Activated CD4-positive, alpha-beta T cell treated with anti-CD3 and anti-CD28 coated beads, Interleukin-2, amount 10 ng/mL, durations not matched to agents 7 days and 5 days (primary cell): ENCODE measurements at places on chromosomes 13 and 19.

- no peaks in the 10 kb centered on the region for H3K27me3 ChIP-seq
- no peak overlapping the region for H3K4me3 ChIP-seq
Measured at GRCh38 chr19:5125797-5126497, 157.0 kb downstream of the KDM4B start.

DNA sequence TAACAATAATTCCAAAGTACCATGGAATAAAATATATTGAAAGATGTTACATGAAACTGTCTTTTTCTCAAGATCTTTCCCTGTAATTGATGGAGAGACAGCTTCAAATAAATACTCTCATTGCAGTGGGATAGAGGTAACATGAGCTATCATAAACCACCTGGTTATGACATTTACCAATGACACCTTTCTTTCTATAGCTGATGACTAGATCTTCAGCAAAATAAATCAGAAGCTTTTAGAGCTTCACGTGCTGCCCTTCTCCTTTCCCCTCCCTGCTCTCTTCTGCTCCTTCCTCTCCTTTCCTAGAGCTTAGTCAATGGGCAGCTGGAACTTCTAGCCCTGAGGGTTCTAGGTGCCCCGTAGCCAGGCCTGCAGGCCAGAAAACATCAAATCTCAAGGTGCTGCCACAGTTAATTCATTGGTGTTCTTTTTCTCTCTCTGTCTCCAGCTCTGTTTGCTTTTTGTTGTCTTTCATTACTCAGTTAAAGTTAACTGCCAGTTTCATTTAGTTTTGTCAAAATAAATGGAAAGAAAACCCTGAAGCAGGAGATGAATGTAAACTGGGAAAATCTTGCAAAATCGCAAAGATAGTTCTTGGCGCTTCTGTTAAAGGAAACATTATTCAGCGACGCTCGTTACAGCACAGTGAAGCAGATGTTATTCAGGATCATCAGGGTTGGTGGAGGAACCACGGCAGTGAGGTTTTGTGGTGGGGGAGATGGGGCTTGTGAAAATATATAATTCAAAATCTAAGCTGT, 8.3 kb upstream of the METTL21C start:
- DNase-seq, result no peak
- no peak overlapping the region for H3K4me3 ChIP-seq
- peaks cover 22% of the 10 kb centered on the region for H3K27me3 ChIP-seq

DNA sequence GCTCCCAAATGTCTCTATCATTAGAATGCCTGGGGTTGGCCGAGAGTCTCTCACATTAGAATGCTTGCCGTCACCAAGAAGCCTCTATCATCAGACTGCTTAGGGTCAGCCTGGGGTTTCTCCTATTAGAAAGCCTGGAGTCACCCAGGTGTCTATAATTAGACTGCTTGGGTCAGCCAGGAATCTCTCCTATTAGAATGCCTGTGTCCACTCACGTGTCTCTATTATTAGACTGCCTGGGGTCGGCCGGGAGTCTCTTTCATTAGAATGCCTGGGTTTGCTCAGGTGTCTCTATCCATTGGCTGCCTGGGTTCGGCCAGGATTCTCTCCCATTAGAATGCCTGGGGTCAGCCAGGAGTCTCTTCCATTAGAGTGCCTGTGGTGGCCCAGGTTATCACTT, 1453.1 kb downstream of the UQCRFS1 start:
- no peaks in the 10 kb centered on the region for H3K36me3 ChIP-seq
- DNase-seq, result no peak
- no peaks in the 10 kb centered on the region for H3K27me3 ChIP-seq
- no peak overlapping the region for H3K27ac ChIP-seq
- H3K4me3 ChIP-seq, result no peak overlapping the region

- peaks cover 3% of the 10 kb centered on the region for H3K4me1 ChIP-seq
- no peak overlapping the region for H3K4me3 ChIP-seq
- no peaks in the 10 kb centered on the region for H3K27me3 ChIP-seq
- H3K27ac ChIP-seq, result no peak overlapping the region
Measured at GRCh38 chr13:25988661-25989060, 63.2 kb downstream of the SHISA2 start.
